ENCODE measurements at places on chromosomes 5 and 9. TPM values are rescaled to one million over a fixed set of nuclear protein-coding genes. Genes with fewer than 3 reads are reported as not detected.
A peak's percentile ranks its signal among the peaks of the same experiment; 100 is the strongest.

The GMCL2 gene
- total RNA-seq, result not detected

The RELL2 gene
- 6.6 TPM for total RNA-seq

The CATSPER3 gene
- total RNA-seq, result 0.09 TPM

The STKLD1 gene
- total RNA-seq, result 0.33 TPM

The LCP2 gene
- not detected for total RNA-seq

- DNase-seq, result no peak
These were observed 14.6 kb downstream of the ZBTB43 start for GRCh38 chr9:126819482-126819881.

GRCh38 chr5:124511791-124512190 is 234.6 kb downstream of the ZNF608 start:
- no peak for DNase-seq

DNA sequence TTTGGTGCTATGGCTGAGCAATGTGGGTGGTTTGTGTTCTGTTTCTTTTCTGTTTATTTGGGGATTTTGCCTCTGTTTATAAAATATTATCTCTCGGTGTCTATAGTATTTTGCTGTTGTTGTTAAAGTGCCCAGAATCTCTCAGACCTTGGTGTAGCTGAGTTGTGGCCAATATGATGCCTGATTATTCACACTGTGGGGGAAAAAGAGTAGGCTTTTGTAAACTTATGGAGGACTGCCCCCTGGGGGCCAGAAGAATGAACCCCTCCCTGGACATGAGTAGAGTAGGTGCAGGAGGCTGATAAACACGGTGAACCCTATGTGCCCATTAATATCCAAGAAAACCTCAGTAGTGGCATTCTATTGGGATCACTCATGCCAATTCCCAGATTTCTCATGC is 49.0 kb upstream of the DPYSL3 start:
- DNase-seq, result peak; percentile 91

GRCh38 chr9:127779136-127779981 is 893 bp upstream of the SH2D3C start:
- peak; percentile 40 for DNase-seq

DNA sequence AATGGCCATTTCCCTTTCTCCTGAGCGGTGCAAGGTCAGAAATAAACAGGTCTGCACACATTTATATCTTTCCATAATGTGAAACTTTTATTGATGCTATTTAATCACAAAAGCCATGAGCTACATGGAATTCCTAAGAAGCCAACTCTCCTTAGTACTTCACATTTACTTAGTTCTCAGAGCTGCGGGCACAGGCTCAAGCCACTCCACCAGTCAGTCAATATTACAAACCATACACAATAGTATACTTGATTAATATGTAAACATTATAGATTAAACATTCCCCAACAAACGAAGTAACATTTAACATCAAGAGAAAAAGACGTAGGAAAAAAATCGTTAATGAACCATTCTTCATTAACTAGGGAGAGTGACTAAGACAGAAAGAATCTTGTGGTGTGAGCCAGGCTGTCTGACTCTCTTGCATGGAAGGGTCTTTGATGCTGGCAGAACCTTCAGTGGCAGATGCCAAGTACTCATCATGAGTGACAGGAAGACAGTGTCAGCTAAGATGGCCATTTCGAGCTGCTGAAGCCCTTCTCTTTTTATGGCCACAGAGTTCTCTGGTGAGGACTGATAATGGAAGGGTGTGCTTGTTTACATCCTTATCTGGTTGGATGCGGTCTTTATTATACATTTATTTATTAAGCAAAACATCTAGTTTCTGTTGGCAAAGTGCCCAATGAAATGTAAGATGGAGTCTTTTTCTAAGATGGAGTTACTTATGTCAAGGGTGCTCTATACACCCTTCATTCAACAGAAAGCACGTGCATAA is 115.5 kb upstream of the TUT7 start:
- DNase-seq, result no peak

DNA sequence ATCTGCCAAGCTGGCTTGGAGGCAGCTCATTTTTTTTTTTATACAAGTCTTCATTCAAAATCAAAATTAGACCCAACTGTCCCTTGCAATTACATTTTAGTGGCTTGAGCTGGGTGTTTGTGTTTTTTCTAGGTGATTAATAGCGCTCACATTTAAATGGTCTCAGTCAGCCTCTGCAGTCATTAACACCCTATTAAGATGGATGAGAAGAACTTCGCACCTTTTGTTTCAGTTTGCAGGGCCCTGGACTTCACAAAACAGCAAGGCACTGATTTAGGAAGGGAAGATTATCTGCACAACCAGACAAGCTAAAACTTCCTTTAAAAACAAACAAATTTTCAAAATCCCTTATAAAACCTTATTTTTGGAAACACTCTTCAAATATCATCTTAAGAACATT is 374.8 kb downstream of the EFNA5 start:
- DNase-seq, result no peak

- peak; percentile 89 for DNase-seq
These were observed at the start of the genes MRRF and RBM18 for GRCh38 chr9:122264360-122265148. Gene MRRF, plus strand, starts transcription at chr9:122264882. Its CDS starts 6,010 bp downstream, at chr9:122270892. Gene RBM18, minus strand, starts transcription at chr9:122264840. Its CDS starts 3,348 bp downstream, at chr9:122261492.

DNA sequence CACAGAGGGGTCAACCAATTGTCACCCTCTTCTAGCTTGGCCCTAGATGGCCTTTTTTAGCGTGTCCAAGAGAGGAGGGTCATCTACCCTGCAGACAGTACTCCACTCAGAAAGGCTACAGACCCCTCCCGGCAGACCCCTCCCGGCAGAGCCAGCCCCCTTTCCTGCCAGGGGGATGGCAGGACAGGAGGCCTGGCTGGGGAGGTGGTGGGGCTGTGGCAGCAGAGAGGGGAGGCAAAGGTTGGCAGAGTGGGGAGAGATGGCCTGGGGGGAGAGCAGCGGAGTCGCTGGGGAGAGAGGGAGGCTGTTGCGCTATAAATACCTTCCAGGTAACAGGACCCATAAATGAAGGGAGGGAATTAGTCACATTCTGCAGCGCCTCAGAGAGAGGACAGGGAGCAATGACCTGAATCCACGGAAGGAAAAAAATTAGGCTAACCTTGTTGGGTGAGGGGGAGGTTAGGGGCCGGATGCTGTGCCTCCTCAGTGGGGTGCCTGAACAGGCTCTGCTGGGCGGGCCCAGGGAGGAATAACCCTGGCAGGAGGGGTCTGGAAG is 32.9 kb upstream of the PSD2 start:
- no peak for DNase-seq

- DNase-seq, result no peak
These were observed 101.7 kb downstream of the PSD2 start for GRCh38 chr5:139897342-139897741.

DNA sequence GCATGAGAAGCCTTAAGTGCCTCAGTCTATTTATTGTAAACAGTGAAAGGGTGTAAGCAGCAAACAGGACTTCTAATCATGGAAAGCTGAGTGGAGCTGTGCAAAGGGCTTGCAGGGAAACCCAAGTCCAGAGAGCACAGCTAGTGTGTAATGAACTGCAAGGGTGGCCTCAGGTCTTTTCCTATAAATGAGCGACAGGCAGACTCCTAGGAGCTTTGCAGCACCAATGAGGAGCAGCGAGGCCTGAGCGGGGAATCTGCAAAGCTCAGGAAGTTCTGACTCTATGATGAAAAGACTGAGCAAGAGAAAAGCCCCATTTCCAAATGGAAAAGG is 250.1 kb upstream of the MAP3K1 start:
- DNase-seq, result no peak

- no peak for DNase-seq
These were observed 1.3 kb upstream of the AK1 start for GRCh38 chr9:127878652-127879390.

GRCh38 chr5:174688441-174689354 is 35.7 kb upstream of the MSX2 start:
- DNase-seq, result no peak

Measured in fibroblast of the aortic adventitia (primary cell).